IPS DF 6.9 (cell line): ENCODE measurements at places on chromosomes 7 and 10.

DNA sequence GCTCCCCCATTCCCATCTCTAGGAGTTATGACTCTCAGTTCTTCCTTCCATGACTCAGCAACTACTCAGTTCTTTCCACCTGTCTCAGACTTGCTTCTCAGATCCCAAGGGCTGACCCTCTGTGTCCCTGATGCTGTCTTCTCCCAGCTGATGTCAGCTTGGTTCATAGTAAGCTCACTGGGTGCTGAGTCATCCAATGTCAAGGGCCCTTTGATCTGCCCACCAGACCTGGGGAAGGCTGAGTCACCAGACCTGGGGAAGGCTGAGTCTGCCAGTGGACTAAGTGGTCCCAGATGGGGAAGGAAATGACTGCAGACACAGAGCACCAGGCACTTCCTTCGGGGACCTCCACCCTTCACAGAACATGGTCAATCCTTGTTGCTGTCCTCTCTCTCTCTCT lies 76.1 kb upstream of the ZEB1 start:
- H3K4me1 ChIP-seq, result no peaks in the 10 kb centered on the region
- H3K36me3 ChIP-seq, result no peaks in the 10 kb centered on the region
- H3K27me3 ChIP-seq, result no peaks in the 10 kb centered on the region
- no peak for DNase-seq
- H3K4me3 ChIP-seq, result no peak overlapping the region

DNA sequence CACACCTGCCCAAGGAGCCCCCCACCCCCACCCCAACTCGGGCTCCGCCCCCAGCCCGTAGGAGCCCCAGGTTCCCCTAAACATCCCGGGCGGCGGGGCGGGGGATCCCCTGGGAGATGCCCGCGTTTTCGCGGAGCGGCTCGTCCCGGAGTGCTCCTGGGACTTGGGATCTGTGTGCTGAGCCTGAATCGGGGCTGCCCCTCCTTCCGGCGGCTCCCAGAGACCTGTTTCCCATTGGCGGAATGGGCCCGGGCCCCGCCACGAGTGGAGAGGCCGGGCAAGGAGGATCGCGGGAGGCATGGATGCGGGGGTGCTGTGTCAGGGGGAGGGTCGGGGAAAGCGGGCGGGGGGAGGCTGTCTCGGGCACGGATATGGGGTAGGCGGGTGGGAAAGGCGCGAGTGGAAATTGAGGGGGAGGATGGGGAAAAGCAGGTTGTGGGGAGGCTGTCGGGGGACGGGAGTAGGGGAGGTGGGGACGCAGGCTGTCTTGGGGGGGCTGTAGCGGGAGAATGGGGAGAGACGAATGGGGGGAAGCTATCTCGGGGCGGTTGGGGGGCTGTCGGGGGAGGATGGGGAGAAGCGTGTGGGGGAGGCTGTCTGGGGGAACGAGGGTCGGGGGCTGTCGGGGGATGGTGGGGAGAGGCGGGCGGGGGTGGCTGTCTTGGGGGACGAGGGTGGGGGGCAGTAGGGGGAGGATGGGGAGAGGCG lies 572 bp upstream of the BHLHA15 start:
- peak overlapping the region; percentile 57; the same call in 1 of the 2 replicates for H3K4me3 ChIP-seq
- H3K36me3 ChIP-seq, result peaks cover 10% of the 10 kb centered on the region
- H3K27me3 ChIP-seq, result no peaks in the 10 kb centered on the region
- 0 out of 2 replicates have a peak, but pooled peaks cover 2% of the 10 kb centered on the region for H3K4me1 ChIP-seq
- no peak overlapping the region for H3K27ac ChIP-seq

- H3K4me1 ChIP-seq, result peaks cover 19% of the 10 kb centered on the region
- H3K36me3 ChIP-seq, result no peaks in the 10 kb centered on the region
- H3K27ac ChIP-seq, result peak overlapping the region; percentile 25
- H3K27me3 ChIP-seq, result no peaks in the 10 kb centered on the region; the same call in 1 of the 2 replicates
- peak; percentile 85 for DNase-seq
- no peak overlapping the region for H3K4me3 ChIP-seq
Observed at GRCh38 chr10:113053881-113054280, 103.8 kb downstream of the TCF7L2 start.

- no peak overlapping the region for H3K27ac ChIP-seq
- H3K4me1 ChIP-seq, result no peaks in the 10 kb centered on the region
- DNase-seq, result no peak
- H3K4me3 ChIP-seq, result no peak overlapping the region
- no peaks in the 10 kb centered on the region for H3K36me3 ChIP-seq
Observed at GRCh38 chr10:44015702-44016500, 367.2 kb upstream of the ZNF32 start.

DNA sequence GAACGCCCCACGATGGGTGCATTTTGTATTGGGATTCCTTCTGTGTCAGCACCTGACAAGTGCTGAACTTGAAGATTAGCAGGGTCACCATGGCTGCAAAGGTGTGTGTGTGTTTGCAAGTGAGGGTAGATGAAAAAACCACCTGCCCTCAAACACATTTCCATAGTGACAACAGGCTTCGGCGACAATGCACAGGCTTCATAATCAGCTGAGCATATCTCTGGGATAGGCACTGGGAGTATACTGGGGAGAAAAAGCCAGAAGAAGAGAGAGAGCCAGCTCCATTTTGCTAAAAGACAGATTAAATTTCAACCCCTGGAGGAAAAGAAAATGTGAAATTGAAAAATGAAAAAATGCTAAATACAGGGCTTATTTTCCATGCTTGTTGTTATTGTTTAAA lies 656.1 kb downstream of the INHBA start:
- no peak overlapping the region for H3K27ac ChIP-seq
- no peak overlapping the region for H3K4me3 ChIP-seq
- no peaks in the 10 kb centered on the region; the same call in 1 of the 2 replicates for H3K4me1 ChIP-seq
- no peak for DNase-seq
- no peaks in the 10 kb centered on the region for H3K36me3 ChIP-seq
